DMS53 (cell line): ENCODE measurements at places on chromosomes 12 and 14.

GRCh38 chr14:68325267-68325807 lies 467.5 kb downstream of the ZFP36L1 start:
- DNase-seq, result no peak

GRCh38 chr12:64082866-64083268 lies 139.2 kb downstream of the KICS2 start:
- DNase-seq, result no peak

DNA sequence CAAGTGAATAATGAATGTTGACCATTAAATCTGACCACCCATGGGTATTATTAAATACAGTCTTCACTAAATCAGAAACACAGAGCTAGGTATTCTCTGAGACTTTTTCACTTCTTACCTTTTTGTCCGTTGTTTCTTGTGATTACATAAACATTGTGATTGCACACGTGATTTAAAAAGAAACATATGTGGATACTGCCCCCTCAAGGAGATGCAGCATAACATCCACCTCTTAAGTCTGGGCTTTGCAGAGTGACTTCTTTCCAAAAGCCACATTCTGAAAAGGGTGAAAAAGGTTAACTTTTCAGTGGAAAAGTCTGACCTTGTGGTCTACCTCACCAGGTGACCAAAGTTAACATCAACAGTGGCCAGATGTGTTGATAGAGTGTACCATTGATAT lies 185.5 kb upstream of the FAR2 start:
- peak; percentile 78 for DNase-seq

DNA sequence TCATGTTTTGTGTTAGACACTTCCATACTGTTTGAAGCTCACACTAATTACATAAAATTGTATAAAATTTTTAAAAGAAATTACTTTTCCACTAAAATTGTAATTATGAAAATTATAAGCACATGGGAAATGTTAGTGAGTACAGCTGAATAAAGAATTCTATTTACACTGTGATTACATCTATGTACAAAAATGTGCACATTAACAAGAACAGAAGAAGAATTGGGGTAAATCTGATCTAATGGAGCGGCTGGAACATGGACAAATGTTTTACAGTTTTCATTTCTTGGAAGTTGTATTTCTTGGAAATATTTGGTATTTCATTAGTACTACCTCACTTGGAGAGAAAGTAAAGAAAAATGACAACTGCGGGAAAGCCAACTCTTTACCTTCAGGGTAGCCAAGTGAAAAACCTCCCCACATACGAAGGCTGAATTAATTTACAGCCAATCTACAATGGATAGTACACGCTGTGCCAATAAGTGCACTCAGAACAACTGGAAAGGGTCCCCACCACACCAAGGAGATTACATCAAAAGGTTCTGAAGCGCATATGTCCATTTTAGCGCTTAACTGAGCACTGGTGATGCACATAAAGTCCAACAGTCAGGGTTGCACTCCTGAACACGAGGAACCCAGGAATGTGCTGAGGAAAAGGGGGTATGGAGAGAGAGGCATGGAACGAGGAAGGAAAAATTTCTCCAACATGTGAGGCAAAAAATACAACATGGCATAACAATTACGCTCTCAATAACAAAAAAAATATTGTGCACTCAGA lies 17.5 kb downstream of the MED13L start:
- DNase-seq, result no peak

DNA sequence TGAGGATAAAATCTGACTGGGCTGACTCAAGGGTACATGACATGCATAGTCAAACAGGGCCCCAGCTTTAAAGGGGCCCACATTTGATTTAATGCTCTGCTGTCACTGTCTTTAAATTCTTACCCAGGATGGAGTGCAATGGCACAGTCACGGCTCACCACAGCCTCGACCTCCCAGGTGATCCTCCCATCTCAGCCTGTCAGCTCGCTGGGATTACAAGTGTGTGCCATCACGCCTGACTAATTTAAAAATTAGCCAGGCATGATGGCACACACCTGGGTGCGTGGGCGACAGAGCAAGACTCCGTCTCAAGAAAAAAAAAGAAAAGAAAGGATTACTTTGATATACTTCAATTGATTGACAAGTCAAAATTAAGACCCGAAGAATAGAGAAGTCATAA lies 9.2 kb upstream of the PLBD1 start:
- no peak for DNase-seq

DNA sequence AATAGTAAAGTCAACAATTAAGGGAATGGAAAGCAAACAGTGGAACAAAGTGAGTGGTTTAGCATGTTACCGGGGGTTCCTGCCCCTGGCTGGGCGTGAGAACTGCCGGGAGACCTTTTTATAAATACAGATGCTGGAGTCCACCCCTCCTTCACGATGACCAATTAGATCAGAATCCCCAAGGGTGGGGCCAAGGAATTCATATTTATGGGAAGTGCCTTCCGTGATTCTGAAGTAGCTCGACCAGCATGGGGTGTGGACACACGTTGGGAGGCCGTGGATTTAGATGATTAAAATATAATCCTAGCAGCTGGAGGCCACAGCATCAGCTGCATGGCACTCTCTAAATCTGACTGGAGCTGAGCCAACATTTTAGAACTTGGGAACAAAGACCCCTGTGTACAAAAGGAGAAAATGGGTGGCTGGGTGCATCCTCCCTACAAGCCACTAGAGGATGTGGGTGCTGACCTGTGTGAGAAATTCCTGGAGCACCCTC lies 87.9 kb downstream of the SRRM4 start:
- DNase-seq, result no peak

DNA sequence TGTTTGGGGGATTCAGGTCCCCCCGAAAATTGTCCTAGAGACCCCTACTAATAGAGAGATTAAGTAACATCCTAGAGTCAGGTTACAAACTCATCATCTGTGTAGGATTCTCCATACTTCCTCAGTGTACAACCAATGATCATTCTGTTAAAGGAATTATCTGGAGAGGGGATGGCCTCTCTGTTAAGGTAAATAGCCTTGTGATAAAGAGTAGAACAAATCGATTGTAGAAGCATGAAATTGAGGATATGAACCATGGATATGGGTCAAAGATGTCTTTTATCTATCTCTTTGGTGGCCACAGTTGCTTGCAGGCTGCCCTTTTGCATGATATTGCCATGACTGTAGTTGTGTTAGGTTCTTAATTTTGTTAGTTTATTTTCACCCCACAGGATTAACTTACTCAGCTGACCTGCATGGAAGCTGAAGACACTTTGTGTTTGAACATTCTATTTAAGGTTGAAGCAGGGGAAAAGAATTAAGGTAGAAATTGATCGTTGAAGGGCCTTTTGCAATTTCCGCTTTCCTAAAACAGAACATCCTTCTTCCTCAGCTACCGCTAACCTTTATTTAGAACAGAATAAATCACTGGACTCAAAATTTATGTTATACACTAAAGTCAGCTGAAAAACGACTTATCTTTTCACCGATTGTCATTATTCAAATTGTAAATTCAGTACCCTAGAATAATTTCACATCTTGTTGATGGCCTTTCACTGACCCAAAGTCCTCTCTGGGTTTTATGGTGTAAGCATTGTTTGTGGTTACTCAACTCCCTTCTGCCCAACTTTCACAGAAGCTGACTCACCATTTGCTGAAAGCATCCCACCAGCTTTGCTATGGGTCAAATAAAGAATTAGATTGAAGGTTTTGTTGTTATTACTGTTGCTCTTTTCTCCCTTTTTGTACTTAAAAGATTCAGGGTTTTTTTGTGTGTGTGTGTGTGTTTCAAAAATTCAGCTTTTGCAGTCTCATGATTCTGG lies 52.3 kb downstream of the IRAK3 start:
- DNase-seq, result no peak

DNA sequence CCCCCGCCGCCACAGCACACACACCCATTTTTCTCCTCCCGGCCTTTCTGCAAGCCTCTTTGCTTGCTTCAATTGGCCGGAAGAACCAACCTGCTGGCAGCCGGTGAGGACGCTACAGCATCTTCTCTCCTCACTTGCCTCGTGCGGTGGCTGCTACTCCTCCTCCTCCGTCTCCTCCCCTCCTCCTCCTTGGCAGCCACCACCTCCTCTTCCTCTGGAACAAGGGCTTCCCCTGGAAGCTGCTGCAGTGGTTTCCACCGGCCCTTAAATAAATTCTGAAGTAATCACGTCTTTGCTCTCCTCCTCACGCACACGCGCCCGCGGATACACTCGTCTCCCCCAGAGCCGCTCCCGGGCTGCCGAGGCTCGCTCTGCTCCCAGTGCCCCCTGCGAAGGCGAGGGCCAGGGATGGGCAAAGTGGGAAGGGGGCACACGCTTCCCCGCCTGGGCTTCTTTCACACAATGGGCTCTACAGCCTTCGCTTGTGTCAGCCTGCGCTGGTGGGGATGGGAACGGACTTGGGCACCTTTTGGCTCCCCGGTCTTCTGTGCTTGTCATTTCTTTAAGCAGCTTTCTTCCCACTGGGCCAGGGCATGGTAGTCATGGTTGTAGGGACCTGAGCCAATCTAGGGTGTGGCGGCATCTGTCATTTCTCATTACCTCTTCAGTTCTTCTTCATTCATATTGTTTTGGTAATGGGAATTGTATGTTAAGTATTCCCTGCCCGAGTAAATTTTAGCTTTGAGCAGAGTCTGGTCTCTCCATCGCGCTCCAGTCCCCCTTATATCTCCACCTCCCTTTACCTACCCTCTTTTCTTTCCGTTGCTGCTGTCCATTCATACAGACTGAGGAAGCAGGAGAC lies at the start of gene PPFIA2:
Gene PPFIA2, minus strand, starts transcription at position 161 of the 862 bp plus-strand sequence.
- peak; percentile 80 for DNase-seq

DNA sequence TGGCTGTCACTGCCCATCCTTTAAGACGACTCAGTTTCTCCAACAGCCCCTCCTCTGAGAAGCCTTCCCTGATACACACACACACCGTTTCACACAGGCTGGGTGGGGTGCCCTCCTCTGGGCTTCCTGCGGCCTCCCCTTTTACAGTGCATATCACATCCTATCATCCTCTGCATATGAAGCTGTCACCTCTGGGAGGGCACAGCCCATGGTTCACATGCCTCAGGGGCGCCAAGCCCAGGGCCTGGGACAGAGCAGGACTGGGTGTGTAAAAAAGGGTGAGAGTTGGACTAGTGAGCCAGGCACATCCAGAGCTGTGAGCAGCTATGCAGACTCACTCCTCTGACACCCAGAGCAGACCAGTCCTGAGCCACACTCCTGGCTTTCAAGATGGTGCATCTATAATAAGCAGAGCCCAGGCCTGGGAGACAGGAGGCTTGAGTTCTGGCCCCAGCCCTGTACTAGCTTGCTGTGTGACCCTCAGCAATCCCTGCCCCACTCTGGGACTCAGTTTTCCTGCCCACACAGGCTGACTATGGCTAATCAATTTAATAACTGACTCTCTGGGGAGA lies 62.6 kb downstream of the LGMN start:
- no peak for DNase-seq

DNA sequence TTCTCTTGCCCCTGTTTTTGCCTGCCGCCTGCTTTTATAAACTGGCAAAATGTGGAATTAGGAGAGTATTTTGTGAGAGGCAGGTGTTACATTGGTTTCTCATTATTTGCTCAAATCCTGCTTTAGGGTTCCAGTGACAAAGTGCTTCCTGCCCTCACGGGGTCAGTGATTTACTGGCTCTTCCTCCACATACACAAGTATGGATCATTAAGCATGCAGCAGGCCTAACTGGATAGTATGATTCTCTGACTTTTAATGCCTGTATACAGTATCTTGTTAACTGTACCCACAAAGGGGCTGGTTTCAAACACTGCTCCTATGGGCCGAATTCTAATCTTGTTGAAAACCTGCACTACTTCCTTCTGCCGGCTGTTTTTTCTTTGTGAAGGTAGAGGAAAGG lies 63.2 kb downstream of the PTCSC3 start:
- DNase-seq, result peak; percentile 27

DNA sequence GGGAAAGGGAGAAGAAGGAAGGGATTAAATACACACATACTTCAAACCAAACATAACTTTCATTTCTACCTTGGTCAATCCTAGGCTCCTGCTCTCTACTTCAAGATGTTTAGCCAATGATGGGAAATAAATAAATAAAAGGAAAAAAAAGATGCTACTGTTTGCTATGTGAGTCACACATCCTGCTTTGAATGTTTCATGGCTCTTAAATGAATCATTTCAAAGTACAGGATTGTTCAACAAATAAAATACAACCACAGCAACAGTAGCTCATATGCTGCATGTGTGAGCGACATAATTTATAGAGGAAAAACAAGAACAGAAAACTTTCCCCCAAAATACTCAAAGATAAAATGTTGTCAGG lies 54.3 kb upstream of the NPFF start:
- DNase-seq, result peak; percentile 92

DNA sequence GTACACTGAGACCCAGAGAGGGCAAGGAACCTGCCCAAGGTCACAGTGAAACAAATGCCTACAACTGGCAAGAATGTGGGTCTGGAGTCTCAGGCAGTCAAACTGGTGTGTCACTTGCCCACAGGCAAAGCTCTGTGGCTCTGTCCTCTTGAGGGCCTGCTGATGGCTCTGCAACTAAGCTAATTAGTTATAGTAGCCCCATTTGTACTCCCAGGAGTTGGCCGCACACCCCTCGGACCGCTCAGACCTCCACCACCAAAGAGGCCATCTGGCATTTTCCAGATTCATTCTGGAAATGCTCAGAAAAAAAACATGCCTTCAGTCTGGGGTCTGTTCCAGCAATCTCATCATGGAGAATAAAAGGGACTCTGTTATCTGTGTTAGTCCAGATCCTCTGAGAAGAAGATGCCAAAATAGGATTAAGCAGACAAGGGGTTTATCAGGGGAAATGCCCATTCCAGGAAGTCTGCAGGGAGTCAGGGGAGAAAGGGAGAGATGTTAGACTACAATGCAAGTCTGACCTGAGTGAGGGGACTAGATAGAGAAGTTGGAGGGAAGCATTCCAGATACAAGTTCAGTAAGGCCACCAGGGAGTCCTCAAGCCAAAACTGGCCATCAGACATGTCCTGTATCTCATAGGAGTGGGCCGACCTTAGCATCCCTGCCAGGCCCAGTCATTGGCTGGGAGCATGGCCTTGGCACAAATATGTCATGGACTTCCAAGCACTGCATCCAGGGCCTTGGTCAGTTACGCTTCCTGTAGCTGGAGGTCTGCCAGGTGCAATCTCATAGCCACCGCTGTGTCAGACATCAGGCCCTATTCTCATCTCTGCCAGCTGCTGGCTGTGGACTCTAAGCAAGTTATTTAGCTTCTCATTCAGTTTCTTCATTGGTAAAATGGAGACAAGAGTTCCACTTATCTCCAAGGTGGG lies 15.4 kb upstream of the OAS1 start:
- DNase-seq, result no peak

DNA sequence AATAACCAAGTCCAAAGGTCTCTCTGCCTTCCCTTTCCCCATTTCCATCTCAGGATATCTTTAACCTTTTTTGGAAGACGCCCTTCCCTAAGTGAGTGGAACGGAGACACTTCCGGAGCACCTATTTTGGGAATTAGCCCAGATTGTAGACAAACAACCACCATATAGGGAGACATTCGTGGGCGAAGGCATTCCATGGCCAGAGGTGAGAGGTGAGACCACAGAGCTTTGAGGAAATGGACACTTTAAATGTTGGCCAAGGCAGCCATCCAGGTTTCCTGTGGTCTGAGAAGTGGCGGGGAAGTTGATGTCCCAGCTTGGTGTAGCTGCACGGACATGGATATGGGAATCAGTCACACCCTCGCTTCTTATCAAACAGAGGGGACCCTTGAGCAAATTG lies 69.4 kb upstream of the BDKRB2 start:
- no peak for DNase-seq

GRCh38 chr12:97474161-97474560 lies 11.6 kb downstream of the RMST start:
- DNase-seq, result no peak

GRCh38 chr14:57897144-57897748 lies 31.4 kb upstream of the SLC35F4 start:
- no peak for DNase-seq
